Glomerular endothelial cell (primary cell): ENCODE measurements at places on chromosomes 11 and 22. TPM values are rescaled to one million over a fixed set of nuclear protein-coding genes. Genes with fewer than 3 reads are reported as not detected.

CALCA gene
- not detected in 2 replicates for total RNA-seq

DNA sequence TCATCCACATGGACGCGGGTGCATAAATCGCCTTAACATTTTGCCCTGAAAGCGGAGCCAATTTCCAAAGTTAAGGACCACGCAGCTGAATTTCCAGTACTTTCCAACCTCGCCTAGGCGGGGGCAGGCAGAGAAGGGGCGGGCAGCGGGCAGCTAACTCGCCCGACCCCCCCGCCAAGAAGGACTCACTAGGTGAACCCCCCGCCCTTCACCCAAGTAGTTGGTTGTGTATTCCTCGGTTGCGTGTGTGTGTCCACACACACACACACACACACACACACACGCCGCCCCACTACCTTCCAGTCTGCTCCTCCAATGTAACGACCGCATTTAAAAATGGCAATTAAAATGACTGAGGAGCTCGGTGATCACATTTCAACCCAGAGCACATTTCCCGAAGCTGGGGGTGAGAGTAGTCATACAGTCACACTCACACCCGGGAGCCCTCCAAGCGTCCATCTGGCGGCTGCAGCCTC is 1.4 kb downstream of the TENM4 start:
- DNase-seq, result no peak

SLC22A6 gene
- total RNA-seq, result not detected in 2 replicates

DNA sequence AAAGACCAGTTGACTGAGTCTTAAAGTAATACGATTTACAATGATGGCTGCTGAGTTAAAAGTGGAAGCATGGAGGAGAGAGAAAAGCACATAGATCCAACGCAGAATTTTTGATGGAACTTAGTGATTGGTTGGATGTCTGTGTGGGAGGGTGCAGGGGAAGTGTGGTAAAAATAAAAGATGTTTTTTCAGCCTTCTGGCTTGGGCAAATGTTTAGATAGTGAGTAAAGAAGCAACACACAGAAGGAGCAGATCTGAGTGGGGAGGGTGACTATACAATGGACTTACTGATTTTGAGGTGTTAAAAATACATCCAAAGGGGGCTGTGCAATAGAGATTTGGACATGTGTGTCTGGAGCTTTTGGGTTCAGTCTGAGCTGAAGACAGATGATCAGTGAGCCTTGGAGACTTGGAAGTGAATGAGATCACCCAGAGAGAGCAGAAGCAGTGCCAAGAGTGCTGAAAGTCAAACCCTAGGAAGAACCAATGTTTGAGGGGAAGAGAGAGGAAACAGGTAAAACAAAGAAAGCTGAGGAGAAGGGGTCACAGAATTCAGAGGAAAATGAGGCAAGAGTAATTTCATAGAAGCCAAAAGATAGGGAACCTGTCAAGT is 8.6 kb downstream of the GRIA4 start:
- DNase-seq, result no peak

DNA sequence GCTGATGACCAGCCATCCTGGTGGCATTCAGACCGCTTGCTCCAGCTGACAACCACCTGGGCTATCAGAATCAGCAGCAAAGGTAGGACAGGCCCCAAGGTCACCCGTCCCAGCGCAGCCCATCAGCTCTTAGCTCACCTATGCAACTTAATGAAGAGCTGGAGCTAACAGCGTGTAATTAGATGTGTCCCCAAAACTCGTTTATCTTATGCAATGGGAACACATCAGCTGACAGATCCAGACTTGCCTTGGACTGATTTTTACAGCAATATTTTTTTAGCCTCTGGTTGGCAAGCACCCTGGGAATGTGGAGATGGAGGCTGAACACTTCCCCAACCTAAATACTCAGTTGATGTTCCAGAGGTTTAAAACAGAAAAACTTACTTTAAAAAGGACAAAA is 76.0 kb downstream of the PACSIN2 start:
- DNase-seq, result no peak

TSPAN32 gene
- total RNA-seq, result not detected in 2 replicates

DNA sequence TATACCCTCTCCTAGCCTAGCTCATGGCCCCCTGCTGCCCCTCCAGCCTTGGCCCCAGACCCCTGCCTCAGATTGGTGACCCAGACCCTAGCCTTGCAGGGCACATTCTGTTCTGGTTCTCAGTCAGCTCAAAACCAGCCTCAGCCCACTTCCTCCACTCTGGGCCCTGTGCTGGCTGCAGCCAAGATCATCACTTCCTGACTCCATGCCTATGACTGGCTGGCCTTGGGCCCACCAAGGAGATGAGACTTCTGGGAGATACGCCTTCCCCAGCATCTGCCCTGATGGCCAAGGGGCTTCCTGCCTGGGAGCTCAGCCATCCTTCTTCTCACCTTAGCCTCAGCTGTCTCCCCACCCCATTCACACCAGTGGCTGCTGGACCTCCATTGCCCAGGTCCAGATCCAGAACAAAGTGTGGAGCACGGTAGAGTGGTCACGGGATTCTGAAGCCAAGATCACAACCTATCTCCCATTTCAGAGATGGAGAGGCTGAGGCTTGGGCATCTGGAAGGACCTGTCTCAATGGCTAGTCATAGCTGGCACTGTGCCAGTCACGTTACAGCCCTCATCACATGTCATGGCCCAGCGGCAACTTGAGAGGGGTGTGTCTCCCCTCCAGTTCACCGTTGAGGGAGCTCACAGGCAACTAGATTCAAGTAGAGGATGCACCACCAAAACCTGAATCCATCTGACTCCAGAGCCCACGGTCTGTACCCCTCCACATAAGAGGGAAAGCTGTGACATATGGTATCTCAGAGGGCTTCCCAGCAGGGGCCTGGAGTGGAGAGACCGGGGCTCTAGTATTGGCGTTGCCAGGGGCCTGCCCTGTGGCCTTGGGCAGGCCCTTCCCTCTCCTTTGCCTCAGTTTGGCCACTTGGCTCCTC is 43.0 kb upstream of the KLHL35 start:
- DNase-seq, result no peak

GRCh38 chr11:44743959-44744557 is 17.3 kb downstream of the TSPAN18 start:
- no peak for DNase-seq

DNA sequence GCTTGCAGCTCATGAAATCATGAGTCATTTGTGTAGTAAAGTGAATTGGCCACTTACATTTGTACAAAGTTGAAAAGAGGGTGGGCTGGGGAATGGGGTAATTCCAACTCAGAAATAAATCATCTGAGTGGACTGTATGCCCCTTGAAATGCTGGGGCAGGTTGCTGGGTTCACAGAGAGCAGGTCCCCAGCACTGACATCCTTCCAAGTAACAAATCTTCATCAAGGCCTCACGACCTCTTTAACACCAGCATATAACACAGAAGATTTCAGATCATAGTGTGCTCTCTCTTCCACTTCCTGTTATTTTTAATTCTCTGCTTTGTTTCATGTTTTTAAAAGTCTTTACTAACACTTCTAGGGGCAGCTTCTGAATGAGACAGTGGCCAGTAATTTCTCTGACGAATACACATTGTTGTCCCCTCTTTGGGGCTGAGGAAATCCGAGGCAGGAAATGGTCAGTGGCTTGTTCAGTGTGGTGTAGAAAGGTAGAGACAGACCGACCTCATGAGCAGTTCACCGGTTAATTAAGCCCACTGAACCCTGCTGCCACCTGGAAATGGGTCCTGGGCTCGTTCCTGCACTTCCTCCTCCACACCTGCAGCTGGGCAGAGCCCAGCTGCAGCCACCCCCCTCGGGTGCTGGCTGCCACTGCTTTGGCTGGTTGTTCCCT is 127.7 kb downstream of the MAML2 start:
- DNase-seq, result no peak

NUDT8 gene
- 7.4 and 10.1 TPM in 2 replicates for total RNA-seq

GRCh38 chr11:35237860-35238715 is 99.1 kb downstream of the CD44 start:
- peak; percentile 68 for DNase-seq

ASCL2 gene
- not detected in 2 replicates for total RNA-seq

DNA sequence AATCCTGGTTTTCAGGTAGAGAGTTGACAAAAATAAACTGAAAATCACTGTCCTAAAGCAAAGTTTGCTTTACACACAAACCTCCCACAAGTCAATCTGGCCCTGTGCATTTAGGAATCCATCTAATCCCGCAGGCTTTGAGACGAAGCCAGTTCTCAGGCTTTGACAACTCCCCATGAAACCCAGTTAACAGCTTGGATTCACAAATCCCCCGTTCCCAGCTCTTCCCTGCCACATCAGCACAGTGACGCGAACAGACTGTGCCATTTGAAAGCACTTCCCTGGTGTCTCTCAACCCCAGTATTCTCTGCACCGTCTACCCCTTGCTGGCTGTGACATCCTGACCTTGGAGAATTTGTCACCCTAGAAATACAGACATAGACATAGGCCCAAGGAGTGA is 117.8 kb downstream of the OPCML start:
- DNase-seq, result no peak

DNA sequence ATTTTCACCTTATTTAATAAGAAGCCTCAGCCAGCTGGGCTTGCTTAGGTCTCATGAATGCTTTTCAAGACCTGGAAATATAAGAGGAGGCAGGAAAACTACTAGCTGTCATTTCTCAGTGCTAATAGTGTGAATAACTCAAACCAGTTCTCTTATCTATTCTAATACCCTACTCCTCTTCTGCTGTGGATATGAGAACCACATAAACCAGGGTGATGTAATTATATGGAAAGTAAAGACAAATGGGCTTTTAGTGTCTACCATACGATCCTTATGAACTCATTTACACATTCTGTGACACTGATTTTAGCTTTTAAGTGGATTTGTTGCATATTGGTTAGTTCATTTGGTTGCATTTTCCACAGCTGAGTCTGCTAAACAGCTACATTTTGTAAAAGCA is 8.6 kb downstream of the PDGFD start:
- no peak for DNase-seq

DNA sequence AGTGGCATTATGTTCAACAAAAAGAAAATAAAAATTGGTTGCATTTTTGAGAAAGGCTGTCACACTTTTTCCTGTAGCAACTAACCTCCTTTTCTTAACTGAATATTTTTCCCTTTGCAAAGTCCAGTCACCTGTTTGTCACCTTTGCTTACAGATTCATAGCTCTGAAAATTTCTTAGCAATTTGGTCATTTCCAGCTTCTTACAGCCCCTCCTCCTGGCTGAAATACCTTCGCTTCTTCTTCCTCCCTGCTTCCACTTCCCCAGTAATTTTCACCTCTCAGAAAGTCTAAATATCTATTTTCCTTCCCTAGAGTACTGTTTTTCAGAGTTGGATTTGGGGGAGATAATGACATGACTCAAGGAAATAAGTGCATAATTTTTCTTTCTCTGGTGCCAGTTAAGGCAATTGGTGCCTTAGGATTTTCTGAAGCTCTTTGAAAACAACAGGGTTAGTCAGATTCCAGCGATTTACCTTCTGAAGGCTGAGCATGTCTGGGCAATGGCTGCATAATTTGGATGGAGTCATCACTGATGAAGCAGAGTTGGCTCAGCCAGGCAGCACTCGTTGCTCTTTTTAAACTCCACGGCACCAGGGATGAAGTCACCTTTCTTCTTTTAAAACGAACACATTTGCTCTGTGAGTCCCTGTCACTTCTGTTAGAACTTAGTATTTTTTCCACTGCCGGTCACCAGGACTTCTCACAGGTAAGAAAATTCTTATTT is 62.1 kb upstream of the AMOTL1 start:
- no peak for DNase-seq

DNA sequence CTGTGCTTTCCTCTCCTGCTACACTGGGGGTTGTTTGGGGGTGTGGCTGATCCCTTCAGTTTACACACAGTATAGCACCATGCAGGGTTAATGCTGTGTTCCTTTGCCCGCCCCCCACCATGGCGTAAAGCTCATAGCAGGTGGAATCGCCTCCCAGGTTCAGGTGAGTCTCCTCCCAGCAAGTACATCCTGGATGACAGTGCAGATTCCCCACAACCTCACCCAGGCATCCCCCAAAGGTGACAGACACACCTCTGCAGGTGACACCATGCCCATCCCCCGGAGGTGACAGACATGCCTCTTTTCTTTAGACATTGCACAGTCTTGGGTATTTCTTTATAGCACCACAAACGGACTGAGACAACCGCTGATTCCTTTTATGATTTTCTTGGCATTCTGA is 343.7 kb downstream of the BRD1 start:
- no peak for DNase-seq
